GM19239 (cell line): ENCODE measurements at places on chromosomes 7 and 10.

DNA sequence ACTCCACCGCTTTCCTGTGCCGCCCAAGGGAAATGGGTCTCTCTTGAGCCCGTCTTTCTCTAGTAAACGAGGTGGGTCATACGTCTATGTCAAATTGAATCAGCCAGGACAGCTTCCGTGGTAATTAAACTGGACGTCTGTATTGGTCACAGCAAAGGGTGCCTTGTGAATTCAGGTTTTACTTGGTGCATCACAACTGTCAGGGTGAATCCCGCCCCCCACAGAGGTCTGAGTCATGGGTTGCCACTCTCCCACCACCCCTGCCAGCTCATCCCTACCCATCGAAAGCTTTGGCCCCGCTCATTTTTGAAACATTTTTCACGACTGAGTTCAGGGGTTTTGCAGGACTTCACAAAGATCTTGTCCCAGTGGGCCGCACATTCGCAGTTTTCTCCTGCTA is 8.0 kb upstream of the SP8 start:
- DNase-seq = no peak

DNA sequence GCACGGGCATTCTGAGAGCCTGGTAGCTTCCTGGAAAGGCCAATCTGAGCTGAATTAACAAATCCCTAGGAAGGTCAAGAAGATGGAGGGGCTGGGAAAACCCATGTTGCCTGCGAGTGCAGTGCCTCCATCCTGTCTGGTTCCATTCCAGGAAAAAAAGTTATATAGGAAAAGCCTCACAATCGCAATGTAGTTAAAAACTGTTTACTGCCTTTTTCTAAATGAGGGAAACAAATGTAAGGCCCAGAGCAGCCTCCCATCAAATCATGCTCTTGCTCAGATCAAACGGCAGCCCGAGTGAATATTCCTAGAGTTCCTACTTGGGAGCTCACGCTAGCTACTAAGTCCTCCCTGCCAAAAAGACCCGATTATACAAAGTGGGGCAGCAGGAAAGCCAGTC is 179.9 kb downstream of the KCNMA1 start:
- no peak for DNase-seq

- DNase-seq = no peak
These were observed 30.9 kb downstream of the LEP start for GRCh38 chr7:128271942-128272481.

- no peak for DNase-seq
These were observed 28.5 kb downstream of the NUDT1 start for GRCh38 chr7:2270495-2270894.
